ENCODE measurements at places on chromosomes 13 and 19.
A peak's percentile ranks its signal among the peaks of the same experiment; 100 is the strongest.

- DNase-seq: peak; percentile 16
Measured at GRCh38 chr19:33245948-33246708, 20.5 kb upstream of the SLC7A10 start.

- DNase-seq: no peak
Measured at GRCh38 chr19:57812226-57812625, 2.5 kb downstream of the ZNF552 start.

DNA sequence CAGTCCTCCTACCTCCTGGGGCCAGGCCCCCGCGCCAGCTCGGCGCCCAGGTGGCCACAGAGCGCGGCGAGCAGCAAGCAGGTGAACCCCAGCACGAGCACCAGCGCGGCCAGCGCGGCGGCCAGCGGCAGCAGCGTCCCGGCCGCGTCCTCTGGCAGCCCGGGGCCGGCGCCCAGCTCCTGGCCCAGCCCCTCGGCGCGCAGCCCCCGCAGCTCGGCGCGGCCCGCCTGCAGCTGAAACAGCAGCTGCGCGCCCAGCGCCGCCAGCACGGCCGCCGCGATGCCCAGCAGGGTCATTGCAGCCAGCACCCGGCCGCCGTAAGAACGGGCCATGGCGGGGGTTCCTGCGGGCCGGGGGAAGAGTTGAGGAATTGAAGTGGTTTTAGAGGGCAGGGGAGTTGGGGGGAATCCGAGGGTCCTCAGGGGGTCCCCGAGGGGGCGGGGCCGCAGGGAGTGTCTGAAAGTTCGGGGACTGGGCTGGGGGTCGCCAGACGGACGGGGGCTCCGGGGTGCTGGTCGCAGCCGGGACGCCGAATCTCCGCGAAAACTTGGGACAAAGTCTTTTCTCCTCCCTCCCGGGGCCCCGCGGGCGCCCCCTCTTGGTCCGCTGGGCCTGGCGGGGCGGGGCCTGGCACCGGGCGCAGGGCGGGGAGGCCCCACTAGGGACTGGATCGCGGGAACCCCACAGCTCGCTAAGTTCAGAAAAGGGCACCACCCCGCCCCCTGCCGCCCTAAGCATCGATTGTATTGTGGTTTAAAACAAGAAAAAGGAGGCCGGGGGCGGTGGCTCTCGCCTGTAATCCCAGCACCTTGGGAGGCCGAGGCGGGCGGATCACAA, at the start of gene TMEM221:
Gene TMEM221 (minus strand): TSS at position 538 of the 837 bp plus-strand sequence. CDS start 206 bp downstream, at position 332.
- DNase-seq: peak; percentile 47

DNA sequence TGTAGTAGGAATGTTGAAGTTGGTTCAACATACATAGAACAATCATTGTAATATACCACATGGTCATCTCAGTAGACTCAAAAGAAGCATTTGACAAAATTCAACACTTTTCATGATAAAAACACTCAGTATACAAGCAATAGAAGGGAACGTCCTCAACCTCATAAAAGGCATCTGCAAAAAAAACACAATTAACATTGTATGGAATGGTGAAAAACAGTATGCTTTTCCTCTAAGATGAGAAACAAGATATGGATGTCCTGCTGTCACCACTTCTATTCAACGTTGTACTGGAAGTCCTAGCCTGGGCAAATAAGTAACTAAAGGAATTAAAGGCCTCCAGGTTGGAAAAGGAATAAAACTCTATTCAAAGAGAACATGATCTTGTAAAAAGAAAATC, 54.5 kb downstream of the FNDC3A start:
- DNase-seq: no peak

DNA sequence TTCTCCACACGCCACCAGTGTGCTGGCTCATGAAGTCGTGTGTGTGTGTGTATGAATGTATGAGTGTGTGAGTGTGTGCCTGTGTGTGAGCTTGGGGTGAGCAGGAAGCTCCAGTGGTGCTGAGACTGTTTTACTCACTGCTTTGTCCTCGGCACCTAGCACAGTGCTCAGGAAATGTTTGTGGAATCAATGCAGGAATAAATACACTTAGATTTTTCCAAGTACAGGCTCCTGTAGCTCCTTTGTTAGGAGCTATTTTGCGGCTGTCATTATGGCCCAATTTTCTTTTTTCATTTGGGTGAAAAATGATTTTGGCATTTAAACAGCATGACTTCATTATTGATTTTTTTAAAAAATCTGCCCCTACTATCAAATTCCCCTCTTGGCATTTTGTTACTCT, 193.5 kb upstream of the KL start:
- no peak for DNase-seq

DNA sequence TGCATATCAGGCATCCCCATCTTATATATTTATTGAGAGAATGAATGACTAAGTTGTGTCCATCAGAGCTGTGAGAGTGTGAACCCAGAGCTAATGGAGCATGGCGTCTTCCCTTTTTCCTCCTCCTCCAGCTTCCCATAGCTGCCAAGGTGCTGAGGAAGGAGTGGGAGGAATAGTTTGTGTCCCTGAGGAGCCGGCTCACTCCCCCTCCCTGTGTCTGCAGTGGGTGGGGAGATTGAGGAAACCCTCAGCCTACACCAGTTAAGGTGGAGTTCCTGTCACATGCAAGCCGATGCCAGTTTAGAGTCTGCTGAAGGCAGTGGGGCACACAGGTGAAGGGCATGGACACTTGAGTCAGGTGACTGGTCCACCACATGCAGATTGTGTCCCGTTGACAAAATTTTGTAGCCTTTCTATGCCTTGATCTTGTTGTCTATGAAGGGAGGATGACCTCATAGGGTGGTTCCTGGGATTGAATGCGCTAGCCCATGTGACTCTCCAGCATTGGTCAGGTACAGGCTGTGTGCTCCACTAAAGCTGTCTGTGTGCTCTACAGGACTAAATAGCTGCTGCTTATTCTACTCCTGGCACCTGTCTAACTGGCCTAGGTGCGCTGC, 47.6 kb upstream of the GPI start:
- DNase-seq: peak; percentile 29

- peak; percentile 81 for DNase-seq
Measured at GRCh38 chr19:4369888-4370260, 26.5 kb downstream of the MPND start.

GRCh38 chr13:60720590-60720989, 323.6 kb downstream of the TDRD3 start:
- no peak for DNase-seq

DNA sequence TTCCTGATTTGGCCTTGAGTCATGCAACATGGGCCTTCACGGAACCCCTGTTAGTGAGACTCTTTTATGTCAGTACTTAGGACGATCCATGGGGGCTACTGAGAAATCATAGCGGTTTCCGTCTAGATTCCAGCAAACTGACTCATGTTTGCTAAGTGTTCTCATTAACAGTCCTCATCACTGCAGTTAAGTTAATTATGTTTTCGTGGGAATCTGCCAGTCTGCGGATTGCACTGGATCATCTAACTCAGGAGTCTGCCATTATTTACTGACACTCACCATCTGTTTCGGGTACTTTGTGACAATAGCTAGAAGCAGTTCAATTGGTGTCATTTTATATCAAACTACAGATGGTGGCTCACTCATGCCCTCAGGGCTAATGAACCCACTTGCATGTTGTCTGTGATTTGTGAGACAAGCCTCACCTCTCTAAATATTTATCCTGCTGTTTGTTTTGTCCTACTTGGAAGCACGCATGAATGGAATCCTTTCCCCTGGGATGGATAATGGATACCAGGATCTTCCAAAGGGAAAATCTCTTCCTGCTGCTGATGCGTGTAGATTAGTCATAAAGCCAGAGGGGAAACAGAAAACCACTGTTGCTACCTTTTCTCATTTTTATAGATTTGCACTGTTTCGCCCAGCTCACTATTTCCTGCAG, 61.8 kb downstream of the RAB20 start:
- DNase-seq: no peak

GRCh38 chr19:31574251-31574973, 225.2 kb upstream of the TSHZ3 start:
- no peak for DNase-seq

GRCh38 chr19:38003438-38004185, 96.6 kb downstream of the SIPA1L3 start:
- DNase-seq: no peak

DNA sequence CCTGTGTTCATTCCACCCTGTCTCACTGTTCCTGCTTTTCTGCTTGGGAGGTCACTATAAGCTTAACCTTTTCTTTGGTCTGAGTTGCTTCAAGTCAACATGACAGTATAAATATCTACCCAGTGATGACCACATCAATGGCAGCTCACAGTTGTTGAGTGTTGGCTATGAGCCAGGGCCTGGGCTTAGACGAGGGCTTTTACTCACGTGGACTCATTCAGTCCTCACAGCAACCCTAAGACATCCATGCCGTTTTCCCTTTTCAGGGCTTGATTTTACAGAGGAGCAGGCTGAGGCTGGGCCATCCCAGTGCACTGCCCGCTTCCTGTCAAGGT, 10.2 kb upstream of the CCDC97 start:
- DNase-seq: peak; percentile 65

GRCh38 chr19:51733742-51734522, 10.1 kb upstream of the HAS1 start:
- DNase-seq: no peak

DNA sequence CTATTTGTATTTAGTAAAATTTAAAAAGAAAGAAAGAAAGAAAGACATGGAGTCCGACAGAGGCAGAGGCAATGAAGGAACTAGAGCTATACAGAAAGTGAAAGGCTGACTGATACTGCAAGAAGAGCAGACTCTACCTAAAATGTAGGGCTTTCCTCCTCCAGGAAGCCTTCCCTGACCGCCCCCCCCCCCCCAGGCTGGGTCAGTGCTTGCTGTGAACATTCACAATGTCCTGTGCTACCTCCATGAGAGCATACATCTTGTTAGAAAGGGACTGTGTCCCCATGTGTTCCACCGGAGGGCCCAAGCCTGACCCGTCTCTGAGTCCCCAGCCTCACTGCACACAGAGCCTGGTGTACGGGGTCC, 5.7 kb upstream of the CA11 start:
- DNase-seq: no peak

- no peak for DNase-seq
Measured at GRCh38 chr19:32165750-32166149, 179.7 kb upstream of the ZNF507 start.

GRCh38 chr13:32829676-32830335, 186.4 kb upstream of the KL start:
- DNase-seq: no peak

GRCh38 chr19:6035026-6035425, 57.1 kb upstream of the RANBP3 start:
- no peak for DNase-seq

DNA sequence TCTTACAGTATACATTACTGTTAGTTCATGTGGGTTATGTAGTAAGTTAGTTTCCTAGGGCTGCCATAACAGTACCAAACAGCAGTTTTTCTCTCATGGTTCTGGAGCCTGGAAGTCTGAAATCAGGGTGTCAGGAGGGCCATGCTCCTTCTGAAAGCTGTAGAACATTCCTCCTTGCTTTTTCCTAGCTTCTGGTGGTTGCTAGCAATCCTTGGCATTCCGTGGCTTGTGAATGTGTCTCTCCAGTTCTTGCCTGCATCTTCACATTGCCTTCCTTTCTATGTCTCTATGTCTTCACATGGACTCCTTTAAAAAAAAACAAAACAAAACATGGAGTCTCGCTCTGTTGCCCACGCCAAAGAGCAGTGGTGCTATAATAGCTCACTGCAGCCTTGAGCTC, 95.4 kb downstream of the WDFY2 start:
- no peak for DNase-seq

DNA sequence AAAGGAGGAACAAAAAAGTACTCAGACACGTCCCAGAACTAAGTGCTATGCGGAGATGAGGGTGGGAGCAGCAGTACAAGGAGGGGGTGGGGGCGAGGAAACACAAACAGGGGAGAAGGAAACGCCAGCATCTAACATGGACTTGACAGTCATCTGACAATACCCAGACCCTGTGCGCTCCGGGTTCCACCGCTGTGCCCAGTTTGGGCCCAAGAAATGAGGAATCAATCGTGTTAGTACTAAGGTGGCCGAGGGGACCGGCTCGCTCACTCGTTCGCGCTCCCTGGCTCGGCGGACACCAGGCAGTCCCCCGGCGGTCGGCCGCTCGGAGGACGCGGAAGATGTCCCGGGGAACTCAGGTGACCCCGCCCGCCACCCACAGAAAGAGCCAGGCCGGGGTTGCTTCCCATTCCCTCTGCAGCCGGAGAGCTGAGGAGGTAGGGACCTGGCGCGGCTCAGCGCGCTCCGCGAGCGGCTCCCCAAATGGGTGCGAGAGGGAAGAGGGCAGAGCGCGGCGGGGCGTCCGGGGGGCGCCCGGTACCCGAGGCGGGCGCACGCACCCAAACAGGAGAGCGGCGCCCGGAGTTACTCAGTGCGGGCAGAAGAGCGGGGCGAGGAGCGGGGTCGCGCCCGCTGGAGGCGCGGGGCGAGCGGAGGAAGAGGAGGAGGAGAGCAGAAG, 616 bp downstream of the TSHZ3 start:
- no peak for DNase-seq

GRCh38 chr13:49530457-49530856, 34.7 kb downstream of the PHF11 start:
- DNase-seq: peak; percentile 9

- DNase-seq: no peak
Measured at GRCh38 chr13:20126541-20127261, 34.2 kb downstream of the GJA3 start.

- DNase-seq: no peak
Measured at GRCh38 chr13:29733147-29733611, 117.2 kb downstream of the UBL3 start.

- no peak for DNase-seq
Measured at GRCh38 chr13:38542601-38543000, 144.3 kb upstream of the FREM2 start.

- DNase-seq: no peak
Measured at GRCh38 chr13:81395368-81395767, 1054.4 kb upstream of the SPRY2 start.
